Left ventricle myocardium superior (tissue), 1 donor: ENCODE measurements at places on chromosomes 2 and 18. TPM values are rescaled to one million over a fixed set of nuclear protein-coding genes. Genes with fewer than 3 reads are reported as not detected.

Gene GAL3ST2
- not detected for total RNA-seq

Gene ARHGAP28
- 1.4 TPM for total RNA-seq

DNA sequence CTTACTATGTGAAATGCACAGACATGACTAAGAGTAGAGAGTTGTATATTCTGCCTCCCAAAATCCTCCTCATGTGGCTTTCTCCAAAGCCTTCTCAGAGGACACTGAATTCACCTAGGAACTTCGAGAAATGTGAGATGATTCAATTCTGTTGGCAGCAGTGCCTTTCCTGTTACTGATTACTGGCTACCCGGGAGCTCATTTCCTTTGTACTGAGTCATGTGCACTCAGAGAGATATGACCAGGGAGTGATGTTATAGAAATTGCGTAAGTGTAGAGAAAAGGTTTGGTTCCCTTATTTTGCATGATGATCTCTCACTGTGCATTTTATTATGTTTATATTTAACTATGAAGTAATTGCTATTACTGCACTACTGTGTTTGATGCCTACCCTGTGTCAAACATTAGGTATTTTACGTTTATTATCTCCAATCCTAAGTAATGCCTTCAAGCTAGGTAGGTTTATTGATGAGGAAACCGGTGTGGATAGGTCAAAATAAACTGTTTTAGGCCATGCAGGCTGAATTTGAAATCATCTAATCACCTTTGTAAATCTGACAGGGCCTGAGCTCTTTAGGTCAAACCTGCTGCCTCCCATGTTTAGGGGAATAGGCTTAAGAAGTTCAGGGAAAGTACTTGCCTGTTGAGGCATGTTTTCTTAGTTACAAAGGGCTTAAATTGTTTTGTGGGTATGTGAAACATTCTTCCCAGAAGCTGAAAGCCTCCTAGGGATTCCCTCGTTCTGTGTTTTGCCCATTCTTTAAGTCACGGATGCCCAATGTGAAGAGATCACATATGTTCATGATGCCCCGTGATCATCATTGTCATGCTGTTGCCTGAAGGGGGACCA, 86.8 kb downstream of the FMNL2 start:
- DNase-seq = no peak

Gene PLCD4
- 0.55 TPM for total RNA-seq

DNA sequence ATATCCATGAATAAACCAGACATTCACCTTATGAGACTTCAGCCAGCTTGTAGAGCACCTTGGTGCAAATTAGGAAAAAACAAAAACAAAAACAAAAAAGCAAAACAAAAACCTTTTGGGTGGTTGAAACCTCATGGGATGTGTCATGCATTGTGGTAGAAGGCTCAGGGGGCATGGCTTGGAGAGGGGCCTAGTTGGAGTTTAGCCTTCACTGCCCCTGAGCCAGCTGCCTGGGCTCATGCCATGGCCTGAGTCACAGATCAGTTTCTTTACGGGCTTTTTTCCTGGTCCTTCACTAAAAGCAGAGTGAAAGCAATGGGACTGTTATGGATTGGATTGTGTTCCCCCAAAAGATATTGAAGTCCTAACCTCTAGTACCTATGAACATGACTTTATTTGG, 22.0 kb upstream of the DAPL1 start:
- no peak for DNase-seq

DNA sequence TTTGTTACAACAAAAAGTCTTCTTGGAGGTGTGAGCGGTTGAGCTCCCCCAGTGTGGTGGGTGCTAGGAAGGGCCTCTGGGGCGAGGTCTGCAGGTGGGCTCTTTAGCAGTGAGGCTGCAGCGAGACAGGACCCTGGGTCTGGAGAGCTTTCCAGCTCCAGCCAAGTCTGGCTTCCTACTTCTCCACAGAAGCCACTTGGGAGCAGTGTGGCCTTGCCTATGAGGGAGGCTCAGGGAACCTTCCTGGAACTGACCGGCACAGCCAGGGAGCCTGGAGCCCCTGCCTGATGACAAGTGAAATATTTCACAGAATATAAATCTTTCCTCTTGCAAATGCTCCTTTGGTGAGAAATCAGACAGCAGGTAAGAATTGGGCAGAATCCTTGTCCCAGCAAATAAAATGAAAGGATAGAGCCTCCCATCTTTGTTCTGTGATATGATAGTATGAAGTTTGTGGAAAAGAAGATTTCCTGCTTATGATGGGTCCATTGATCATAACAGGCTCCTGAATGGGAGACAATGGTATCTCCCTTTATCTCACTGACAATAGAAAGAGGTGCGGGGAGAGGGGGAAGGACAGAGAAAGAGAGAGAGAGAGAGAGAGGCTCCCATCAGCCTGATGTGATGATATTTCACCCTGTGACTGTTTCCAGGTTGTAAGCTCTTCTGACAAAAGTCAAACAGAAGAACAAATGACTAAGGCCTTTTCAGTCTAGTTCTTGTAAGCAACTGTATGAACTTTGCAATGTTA, 289.8 kb upstream of the SPRED2 start:
- DNase-seq = peak; percentile 58

Gene C2orf66
- total RNA-seq = not detected

- DNase-seq = no peak
Observed at GRCh38 chr18:64405161-64405560, 256.3 kb upstream of the LINC00305 start.

Gene VIT
- 13.3 TPM for total RNA-seq

GRCh38 chr18:69628774-69629359, 228.2 kb downstream of the DOK6 start:
- DNase-seq = no peak

Gene CD8B2
- not detected for total RNA-seq
